ENCODE measurements at places on chromosomes 5 and 9.
A peak's percentile ranks its signal among the peaks of the same experiment; 100 is the strongest.

DNA sequence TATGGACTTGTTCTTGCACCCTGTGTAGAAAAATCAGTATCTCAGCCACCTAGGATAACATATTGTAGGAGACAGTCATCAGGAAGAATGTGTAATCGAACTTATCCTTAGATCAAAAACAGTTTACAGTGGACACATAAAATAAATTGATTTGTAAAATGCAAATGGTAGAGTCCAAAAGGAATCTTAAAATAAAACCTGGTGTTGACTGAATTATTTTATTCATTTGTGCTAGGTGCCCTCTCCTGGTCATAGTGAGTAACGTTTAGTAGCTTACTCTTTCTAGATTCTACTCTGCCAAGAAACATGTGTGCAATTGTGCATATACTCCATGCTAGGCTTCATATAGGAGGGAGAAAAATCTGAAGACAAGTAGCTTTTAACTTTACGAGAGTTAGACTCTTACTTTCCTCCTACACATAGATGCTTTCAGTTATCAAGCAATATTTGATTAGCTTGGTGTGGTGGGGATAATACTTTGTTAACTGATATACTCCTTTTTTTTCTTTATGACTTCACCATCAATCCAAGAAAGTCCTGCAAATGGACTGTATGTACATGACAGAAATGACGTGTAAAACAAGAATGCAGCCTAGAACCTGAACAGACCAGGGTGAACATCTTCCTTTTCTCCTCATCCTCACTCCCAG, 23.7 kb upstream of the LOX start:
- DNase-seq: no peak

- DNase-seq: no peak
Observed at GRCh38 chr9:34079181-34079580, 30.5 kb upstream of the UBAP2 start.

DNA sequence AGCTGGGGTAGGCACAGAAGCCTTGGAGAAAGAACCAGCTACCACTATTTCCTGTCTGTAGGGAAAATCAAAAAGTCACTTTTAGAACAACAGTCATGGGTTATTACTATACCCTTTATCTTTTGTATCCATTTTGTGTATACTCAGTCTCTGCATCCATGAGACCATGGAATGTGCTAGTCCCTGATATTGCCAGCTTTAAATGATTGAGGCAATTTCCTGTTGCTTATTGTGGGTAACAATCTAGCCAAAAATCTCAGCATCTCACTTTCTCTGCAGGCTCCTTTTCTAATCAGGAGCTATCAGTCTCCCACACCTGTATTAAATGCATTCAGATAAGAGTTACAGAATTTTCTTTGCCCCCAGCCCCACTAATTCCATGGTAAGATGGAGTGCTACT, 968 bp upstream of the KDM3B start:
- no peak for DNase-seq

DNA sequence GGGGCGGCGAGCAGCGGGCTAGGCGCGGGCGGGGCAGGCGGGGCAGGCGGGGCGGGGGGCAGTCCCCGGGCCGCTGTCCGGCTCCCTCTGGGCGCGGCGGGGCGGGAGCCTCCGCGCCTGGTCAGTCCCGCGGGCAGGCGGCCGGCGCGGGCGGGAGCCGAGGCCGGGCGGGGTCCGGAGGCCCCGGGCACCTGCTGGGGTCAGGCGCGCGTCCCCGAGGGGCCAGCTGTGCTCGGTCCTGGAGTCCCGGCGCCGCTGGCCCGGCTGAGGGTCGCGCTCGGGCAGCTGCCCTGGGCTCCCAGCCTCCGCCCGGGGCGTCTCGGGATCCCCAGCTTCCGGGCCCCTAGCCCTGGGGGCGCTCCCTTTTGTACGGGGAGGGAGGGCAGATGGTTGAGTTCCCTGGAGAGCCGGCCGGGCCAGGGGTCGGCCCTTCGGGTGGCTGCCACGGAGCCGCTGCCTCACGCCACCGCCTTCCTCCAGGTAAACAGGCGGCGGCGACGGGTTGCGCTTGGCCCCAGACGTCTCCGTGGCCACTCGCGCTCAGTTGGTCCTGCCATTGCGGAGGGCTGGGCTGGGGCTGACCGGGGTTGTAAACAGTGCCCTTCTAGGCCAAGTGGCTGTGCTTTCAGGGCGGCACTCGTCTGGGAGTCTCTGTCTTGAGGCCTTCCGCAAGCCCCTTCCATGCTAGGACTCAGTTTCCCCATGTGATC, 473 bp downstream of the ZBTB34 start:
- peak; percentile 5 for DNase-seq

- DNase-seq: no peak
Observed at GRCh38 chr9:104872656-104873488, 55.1 kb downstream of the ABCA1 start.

GRCh38 chr9:78682216-78682615, 385.3 kb downstream of the PSAT1 start:
- no peak for DNase-seq

GRCh38 chr5:88819301-88819999, 63.5 kb downstream of the MEF2C start:
- no peak for DNase-seq

DNA sequence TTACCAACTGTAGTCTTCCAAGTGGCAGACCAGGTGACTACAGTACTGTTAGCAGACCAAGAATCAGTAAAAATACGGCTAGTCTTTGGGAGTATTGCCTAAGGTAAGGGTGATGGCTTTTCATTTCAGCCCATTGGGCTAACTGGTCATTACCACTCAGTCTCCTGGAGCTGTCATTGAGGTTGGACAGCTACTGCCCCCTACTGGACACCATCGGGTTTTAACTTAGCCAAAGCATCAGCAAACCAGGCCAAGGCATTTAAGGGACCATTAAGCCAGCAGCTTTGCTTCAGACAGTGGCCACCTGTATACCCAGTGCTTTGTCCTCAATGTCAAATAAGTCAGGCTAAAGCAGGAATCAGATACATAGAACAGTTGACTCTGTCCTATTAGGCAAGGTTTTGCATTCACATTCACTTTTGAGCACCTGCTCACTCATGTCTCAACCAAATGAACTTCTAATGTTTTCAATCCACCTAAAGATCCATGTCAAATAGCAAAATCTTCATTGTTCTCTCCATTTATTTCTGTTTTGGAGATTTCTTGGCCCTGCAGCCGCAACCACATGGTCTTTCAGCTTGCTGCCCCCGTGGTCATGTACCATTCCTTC, 117.2 kb downstream of the INVS start:
- peak; percentile 29 for DNase-seq

DNA sequence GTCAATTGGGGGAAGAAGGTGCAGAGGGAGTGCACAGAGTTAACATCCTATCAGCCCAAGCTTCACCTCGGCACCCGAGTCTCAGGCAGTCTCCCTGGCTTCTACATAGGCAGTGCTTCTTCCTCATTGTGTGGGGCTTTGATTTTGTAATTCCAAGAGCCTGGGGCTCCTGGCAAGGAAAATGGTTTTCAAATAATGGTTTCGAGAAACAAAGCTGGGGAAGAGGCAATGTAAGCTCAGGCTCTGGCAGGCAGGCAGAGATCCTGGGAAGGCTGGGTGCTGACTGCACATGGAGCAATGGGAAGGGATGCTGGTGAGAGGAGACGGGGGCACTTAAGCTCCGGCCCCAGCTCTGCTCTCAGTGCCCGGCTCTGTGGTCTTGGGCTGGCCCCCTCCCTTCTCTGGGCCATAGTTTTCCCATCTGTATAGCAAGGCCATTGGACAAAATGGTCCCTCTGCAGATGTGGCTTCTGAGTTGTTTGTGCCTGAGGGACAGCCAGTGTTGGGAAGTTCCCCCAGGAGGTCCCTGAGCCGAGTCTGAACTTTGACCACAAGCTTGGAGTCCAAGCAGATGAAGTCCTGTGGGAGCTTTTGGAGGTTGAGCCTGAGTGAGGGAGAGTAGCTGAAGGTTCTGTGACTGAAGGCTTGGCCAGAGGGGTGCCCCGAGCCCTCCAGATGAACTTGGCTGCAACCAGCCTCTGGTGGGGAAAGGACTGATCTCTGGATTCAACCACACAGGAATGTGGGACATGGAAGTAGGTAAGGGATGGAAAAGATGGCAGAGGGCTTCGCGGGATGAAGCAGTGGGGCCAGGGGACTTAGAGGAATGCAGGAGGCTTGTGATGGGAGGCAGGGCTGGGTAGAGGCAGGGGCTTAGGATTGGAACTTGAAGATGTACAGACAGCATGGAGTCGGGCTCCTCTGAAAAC, 28.5 kb upstream of the IL17B start:
- DNase-seq: no peak

Data from T-helper 1 cell (primary cell).